Tibial artery (tissue), 4 donors: ENCODE measurements at places on chromosomes 3 and 15.
A peak's percentile ranks its signal among the peaks of the same experiment; 100 is the strongest.

DNA sequence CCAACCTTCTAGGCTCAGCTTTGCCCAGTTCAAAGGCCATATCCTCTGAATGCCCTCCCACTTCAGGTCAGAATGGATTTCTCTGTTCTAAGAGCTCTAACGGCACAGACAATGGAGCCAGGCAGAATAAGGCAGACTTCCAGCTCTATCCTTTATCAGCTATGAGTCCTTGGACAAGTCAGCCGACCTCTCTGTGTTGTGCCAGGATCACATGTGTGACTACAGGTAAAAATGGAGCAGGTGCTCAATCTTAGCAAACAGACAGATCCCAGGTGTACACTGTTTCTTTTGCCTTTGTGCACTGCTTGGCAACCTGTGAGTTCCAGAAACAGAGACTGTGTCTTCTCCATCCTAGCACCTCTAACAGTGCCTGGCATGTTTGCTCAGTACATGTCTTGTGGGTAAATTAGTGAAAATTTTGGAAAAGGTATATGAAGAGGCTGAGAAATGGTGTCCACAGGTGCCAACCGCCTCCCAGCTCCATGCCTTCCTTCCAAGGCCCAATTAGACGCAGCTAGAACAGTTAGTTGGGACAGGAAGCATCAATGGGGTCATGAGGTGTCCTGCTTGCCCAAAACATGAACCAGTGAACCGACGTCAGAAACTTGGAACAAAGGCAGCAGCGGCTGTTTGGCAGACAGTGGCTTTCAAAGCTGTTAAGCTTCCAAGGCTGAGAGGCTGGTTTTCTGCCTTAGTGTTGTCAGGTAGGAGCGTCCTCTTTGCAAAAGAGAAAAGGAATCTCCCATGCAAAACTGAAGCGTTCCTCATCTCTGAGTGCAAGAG, 28.7 kb downstream of the TLE3 start:
- no peak for DNase-seq

- DNase-seq, result no peak
Measured at GRCh38 chr3:193297421-193297820, 56.4 kb downstream of the PLAAT1 start.

DNA sequence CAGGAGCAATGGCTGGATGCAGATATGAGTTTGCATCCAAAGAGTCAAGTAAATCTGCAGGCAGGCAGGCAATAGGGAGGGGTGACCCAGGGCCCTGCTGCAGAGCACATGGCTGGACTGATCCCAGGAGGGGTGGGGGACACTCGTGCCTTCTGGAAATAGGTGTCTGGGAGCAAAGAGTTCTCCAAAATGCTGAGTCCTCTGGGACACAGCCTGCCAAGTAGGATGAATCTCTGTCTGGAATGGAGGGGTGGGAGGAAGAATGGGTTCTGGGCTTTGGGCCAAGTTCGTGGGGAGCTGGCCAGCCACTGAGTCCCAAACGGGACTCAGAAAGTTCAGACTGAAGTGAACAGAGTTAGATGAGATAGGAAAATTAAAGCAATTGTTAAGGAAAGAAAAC, 214.5 kb downstream of the MTHFS start:
- DNase-seq, result no peak

GRCh38 chr15:34011481-34011880, 27.5 kb downstream of the AVEN start:
- no peak for DNase-seq

GRCh38 chr3:194139814-194140391, 4.0 kb downstream of the HES1 start:
- no peak for DNase-seq

GRCh38 chr3:481680-482079, 285.1 kb downstream of the CHL1 start:
- no peak for DNase-seq

DNA sequence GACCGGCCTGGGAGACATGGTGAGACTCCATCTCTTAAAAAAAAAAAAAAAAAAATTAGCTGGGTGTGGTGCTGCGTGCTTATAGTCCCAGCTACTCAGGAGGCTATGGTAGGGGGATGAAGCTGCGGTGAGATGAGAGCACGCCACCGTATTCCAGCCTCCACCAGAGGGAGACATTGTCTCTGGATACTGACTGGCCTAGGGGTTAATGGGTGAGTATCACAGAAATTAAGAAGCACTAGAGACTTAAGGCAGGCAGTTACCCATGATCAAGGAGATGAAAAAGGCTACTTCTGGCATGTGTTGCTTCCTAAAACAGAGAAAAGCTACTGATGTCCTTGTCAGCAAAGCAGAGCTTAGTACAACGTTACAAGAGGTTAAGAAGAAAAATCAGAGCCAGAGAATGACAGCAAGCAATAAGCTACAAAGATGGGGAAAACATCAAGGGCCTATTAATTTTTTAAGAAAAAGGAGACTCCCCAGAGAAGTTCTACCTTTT, 8.6 kb downstream of the TFRC start:
- peak; percentile 50 for DNase-seq

DNA sequence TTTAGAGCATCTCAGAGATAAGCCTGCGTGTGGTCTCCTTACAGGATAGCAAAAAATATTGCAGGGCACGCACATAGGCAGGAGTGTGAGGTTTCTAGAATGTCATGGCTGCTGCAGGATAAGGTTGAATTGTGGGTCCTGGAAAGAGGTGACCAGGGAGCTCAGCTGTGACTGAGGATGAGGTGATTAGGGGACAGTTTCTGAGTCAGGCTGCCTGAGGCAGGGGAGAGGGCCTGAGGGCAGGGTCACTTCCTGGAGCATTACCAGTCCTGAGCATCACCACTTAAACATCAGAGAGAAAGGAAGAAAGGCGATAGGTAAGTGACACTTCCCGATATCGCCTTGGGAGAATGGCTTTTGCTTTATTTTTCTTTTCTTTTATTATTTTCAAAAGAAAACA, 813.8 kb downstream of the TUSC7 start:
- no peak for DNase-seq

GRCh38 chr3:8625991-8626390, 18.6 kb downstream of the SSUH2 start:
- peak; percentile 58 for DNase-seq
